ENCODE measurements at places on chromosomes 3 and 15.

GRCh38 chr3:118987477-118987876, 47.2 kb downstream of the IGSF11 start:
- DNase-seq: no peak

- no peak for DNase-seq
These were observed 14.4 kb upstream of the ANKRD28 start for GRCh38 chr3:15812183-15812582.

DNA sequence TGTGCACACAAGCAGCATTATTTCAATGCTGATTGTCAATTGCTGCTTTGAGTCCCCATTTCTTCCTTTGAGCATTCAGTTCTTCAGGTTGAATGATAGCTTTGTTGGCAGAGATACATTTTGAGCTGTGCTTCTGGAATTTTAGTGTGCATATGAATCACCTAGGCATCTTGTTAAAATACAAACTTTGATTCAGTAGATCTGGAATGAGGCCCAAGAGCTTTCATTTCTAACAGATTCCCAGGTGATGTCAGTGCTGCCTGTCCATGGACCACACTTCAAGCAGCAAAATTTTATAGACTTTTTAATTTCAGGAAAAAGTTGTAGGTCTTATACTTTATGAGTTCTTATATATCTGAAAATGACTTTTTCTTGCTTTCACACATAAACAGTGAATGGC, 131.1 kb downstream of the ADAMTSL3 start:
- DNase-seq: no peak

DNA sequence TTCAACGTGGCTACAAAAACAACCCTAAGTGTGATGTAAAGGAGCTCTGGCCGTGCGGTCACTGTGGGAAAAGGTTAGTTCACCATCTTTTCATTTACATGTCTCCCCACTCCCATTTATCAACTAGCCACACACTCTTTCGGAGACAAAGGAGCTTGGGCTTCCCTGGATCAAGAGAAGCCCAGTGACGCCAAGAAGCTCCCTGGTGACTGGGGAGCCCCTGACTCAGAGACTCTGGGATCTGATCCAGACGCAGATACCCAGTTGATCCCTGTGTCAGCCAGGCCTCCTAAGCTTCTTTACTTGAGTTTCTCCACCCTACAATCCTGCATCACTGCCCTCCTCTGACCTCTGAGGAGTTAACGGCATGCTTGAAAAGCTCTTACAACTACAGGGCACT, 43.9 kb downstream of the HEG1 start:
- DNase-seq: no peak

DNA sequence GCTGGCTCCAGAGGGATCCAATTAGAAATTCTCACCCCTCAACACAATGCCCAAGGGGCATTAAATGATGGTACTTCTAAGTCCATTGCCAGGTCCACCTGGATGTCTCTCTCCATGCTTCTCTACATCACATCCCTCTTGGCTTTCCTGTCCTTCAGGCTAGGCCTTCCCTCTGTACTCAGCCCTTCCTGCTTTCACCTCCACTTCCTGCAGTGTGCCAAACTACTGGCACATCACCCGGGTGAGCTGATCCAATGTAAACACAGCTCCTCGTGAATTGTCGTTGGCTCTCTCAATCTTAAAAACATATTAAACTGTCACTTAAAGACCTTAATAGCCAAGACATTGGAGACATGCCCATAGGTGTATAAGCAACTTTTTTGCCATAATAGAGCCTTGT, 4.0 kb downstream of the LMCD1 start:
- DNase-seq: no peak

DNA sequence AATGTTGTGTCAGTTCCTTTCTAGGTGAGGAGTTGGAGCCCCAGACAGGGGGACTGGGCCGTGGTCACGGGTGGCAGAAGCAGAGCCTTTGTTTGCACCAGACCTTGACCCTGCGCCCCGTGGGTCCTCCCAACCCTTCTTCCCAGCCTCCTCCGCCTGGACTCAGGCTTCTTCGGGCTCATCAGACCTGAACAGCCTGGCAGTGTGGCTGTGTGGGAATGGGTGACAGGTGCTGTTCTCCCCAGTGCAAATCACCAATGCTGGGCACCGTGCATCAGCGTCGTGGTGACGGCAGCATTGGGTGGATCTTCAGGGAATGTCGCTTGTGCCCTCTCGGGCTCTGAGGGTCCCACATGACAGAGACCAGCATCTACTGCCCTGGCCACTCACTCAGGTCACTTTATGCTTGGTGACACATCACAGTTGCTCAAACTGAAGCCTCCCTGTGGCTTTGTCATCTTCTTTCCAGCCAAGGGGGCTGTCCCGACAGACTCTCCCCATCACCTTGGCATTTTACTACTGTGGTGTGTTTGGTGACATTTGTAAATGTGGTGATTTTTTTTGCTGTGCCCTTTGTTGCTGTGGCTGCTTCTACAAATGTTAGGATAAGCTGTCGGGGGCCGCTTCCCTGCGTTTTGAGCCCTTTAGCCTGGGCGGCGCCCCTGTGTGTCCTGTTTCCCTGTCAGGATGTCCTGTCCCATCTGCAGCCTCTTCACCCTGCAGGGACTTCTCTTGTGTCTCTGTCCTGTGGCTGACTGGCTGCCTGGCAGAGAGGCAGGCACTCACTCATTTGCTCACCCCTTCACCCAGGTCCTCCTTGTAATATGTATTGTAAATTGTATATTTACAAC, 14.5 kb downstream of the APBA2 start:
- no peak for DNase-seq

DNA sequence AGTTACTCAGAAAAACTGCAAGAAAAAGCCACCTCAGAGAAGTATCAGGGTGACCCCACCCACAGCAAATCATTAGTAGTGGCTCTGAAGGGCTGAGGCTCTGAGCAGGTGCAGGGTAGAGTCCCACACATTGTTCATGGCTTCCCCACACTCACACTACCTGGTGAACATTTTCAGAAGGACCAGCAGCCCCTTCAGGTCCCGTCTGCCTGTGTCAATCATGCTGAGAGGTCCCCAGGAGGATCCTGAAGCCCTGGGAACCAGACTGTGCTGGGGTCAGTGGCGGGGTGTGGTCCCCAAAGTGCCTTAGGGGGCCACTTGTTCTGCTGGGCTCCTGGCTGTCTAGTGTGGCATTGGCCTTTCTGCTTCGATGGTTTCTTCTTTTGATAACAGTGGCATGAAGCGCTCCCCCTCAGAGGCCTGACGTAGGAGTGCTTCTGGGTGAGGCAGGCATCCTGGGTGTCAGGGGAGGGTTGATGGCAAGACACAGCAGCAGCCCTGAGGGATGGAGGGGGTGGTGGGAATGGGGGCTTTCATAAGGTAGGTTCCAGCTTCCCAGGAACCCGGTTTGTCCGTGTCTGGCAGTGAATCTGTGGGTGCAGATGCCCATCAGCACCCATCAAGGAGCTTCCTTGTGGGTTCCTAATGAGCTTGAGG, 19.0 kb upstream of the FANCD2 start:
- DNase-seq: no peak

- DNase-seq: no peak
These were observed 62.6 kb downstream of the DUT start for GRCh38 chr15:48393645-48394506.

DNA sequence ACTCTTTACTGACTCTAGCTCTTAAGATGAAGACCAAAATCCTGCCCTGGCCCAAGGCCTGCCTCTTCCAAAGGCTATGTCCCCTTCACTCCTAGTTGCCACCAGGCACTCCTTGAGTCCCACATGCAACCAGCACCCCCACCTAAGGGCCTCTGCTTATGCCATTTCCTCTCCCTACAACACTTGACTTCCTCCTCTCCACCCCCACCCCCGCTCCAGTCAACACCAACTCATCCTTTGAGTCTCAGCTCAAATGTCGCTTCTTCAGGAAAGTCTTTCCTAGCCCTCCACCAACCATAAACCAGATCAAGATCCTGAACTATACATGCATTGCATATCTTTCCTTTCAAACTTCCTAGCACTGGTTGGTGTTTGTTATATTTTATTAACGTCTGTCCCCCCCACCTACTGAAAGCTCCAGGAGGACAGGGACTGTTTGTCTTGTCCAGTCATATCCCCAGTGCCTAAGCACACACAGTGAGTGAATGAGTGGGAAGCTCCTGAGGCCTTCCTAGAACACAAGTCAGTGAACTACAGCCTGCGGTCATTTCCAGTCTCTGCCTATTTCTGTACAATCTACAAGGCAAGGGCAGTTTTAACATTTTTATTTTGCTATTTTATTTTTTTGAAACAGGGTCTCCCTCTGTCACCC, 7.3 kb downstream of the TBC1D2B start:
- DNase-seq: no peak

All from stimulated activated CD4-positive, alpha-beta T cell treated with anti-CD3 and anti-CD28 coated beads, Interleukin-12 subunit alpha, Interleukin-12 subunit beta, amount 100 ng/mL, for 24 hours (primary cell).